ENCODE measurements at places on chromosomes 7 and 10.

DNA sequence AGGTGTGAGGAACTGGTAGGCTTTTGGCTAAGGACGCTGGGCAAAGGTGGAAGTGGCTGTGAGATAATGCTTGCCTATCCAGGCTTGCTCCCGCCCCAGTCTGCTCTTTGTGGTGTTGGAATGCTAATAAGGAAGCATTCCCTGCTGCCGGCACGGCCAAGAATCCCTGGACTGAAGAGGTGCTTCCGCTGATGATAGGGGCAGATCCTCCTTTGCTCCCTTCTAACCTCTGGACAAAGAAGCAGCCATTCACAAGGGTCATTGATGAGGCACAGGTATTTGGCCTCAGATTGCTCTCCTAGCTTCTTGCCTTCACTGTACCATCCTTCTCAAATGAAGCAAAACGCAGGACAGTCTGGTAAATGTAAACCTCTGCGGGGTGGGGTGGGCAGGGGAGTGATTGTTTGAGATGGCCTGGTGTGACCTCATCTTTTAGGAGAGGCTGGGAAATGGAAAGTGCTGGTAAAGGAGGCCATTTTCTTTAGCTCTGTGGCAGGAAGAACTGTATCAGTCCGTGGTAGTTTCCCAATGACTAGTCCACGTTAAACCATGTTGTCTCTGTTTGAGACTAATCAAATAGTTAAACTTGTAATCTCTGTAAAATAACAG lies 1.7 kb downstream of the PGAM1 start:
- no peak for DNase-seq

DNA sequence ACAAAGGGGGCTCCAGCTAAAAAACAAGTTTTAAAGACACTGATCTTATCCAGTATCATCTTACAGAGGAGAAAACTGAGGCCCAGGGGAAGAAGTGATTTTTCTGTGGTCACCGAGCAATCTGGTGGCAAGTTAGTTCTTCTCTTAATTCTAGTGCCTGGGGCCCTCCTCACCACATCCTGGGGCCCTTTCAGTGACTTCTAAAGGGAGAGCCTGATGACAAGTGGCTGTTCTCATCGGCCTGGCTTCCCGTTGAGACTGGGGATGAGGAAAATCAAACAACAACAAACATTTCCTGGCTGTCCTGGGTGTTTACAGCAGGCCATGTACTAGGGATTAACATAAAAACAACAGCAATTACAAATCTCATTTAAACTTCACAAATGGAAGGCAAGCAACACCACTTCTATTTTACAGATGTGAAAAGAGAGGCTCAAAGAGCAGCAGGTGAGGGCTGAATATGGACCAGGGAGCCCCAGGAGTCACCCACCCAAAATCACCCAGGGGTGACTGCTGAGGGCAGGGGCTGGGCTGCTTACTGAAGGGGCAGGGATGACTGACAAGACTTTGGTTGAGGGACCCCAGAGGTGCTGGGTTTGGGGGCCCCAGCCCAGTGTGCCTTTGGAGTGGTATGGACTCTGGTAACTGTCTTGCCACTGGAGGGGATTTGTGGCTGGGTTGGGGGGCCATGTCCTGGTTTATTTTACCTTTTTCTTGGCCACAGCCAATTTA lies 24.7 kb upstream of the MTPAP start:
- DNase-seq: no peak

DNA sequence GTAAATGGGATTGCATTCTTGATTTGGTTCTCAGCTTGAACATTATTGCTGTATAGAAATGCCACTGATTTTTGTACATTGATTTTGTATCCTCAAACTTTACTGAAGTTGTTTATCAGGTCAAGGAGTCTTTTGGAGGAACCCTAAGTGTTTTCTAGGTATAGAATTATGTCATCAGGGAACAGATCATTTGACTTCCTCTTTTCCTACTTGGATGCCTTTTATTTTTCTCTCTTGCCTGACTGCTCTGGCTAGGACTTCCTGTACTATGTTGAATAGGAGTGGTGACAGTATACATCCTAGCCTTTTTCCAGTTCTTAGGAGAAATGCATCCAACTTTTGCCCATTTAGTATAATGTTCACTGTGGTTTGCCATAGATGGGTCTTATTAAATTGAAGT lies 48.8 kb downstream of the ANXA8 start:
- DNase-seq: no peak

- DNase-seq: no peak
Observed at GRCh38 chr7:144668503-144668902, 167.3 kb downstream of the TPK1 start.

DNA sequence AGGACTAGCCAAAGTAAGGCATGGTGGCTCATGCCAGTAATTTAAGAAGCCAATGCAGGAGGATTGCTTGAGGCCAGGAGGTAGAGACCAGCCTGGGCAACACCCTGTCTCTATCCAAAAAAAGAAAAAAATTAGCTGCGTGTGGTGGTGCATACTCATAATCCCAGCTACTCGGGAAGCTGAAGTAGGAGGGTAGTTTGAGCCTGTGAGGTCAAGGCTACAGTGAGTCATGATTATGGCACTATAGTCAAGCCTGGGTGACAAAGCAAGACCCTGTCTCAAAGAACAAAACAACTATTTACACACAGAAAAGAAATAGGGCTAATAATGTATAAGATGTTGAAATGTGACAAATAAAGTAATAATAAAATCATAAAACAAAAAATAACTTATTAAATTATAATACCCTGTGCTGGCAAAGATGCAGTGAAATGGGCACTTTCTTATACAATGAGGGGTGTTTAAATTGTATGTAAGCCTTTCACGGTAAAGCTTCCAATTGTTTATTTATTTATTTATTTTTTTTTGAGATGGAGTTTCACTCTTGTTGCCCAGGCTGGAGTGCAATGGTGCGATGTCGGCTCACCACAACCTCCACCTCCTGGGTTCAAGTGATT lies 175.2 kb downstream of the TPST1 start:
- no peak for DNase-seq

GRCh38 chr7:14195871-14196270 lies 206.4 kb upstream of the ETV1 start:
- no peak for DNase-seq

GRCh38 chr7:1045069-1046063 lies 1.0 kb downstream of the GPR146 start:
- no peak for DNase-seq

- DNase-seq: no peak
Observed at GRCh38 chr7:38335128-38335491, 61.7 kb upstream of the TARP start.

DNA sequence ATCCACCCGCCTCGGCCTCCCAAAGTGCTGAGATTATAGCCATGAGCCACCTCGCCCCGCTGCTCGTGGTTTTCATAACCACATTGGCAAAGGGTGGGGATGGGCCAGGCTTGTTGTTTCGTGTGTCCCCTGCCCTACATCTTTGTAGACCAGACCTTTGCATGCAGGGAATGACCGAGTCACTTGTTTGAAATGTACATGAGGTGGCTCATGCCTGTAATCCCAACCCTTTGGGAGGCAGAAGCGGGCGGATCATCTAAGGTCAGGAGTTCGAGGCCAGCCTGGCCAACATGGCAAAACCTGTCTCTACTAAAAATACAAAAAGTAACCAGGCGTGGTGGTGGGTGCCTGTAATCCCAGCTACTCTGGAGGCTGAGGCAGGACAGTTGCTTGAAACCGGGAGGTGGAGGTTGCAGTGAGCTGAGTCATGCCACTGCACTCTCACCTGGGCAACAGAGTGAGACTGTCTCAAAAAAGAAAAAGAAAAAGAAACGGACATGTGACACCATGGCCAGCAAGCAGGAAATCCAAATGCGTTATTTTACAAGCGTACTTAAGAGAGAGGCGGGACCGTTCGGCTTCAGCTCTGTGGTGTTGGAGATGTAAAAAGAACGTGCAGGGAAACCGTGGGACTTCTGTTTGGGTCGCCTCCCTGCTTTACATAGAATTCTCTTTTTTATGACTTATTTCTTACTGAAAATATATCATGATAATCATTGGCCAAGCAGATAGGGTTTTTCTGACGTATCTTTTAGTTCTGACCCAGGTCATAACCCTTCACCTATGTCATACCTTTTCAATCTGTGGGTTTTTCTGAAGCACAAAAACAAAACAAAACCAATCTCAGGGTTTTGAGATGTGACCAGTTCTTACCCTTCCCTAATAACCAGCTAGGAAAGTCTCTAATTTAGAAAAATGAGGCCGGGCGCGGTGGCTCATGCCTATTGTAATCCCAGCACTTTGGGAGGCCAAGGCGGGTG lies 45.1 kb downstream of the WIPI2 start:
- DNase-seq: no peak

DNA sequence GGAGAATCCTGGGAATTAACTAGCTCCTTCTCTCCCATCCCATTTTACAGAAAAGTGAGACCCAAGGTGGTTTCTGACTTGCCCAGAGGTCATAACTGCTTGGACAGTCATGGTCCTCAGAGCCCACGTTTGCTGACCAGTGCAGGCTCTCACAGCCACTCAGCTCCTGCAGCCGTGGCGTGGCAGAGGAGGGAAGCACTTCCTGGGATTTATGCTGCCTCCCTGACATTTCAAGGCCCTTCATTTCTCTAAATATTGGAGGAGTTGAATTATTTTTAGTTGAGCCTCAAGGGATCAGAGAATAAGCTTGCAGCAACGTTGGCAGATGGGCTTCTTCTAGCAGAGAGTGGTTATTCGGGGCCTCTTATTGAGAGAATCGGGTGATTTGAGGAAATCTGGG lies 77.1 kb downstream of the LHPP start:
- no peak for DNase-seq

DNA sequence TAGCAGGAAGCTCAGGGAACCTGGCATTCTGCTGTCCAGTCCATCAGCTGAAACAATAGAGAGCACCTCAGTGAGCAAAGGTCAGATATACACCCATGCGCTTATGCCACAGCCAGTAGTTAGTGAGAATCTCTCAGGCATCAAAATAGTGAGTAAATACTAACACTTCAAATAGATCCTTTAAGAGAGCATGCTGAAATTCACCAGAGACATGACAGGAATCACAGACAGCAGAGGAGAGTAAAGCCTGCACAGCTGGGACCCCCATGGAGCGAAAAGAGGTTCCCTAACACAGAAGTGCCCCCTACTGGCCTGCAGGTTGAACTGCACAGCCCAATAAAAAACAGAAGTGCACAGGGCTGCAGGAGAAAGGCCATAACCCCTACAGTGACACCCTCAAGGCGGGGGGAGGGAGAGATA lies 57.6 kb upstream of the ANTXRL start:
- DNase-seq: no peak

DNA sequence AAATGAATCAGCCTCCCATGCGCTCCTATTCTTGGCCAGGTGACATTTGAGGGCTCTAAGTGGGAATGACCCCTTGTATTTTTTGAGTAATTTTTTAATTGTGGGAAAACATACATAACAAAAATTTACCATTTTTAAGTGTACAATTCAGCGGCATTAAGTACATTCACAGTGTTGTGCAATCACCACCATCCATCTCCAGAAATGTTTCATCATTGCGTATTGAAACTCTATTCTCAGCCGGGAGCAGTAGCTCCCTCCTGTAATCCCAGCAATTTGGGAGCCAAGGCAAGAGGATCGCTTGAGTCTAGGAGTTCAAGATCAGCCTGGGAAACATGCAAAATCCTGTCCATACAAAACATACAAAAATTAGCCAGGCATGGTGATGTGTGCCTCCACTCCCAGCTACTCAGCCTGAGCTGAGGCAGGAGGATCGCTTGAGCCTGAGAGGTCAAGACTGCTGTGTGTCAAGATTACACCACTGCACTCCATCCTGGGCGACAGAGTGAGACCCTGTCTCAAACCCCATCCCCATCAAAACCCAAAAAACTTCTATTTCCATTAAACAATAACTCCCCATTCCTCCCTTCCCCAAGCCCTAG lies 2.5 kb downstream of the ANTXRL start:
- DNase-seq: no peak

DNA sequence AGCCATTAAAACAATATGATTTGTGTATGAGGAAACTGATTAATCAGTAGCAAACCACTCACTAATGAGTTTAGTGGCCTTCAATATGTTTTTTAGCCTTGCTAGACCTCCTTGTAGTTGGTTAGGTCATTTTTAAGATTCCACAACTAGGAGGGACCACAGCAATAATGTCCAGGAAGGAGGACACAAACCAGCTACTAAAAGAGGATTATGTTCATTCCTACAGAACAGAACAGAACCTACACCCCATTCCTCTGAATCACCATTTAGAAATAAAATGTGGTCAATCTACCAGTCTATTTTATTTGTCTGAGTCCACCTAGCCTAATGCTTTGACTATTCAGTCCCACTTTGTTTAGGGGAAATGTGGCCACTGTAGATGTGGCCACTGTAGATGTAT lies 226.3 kb downstream of the GLI3 start:
- DNase-seq: no peak

DNA sequence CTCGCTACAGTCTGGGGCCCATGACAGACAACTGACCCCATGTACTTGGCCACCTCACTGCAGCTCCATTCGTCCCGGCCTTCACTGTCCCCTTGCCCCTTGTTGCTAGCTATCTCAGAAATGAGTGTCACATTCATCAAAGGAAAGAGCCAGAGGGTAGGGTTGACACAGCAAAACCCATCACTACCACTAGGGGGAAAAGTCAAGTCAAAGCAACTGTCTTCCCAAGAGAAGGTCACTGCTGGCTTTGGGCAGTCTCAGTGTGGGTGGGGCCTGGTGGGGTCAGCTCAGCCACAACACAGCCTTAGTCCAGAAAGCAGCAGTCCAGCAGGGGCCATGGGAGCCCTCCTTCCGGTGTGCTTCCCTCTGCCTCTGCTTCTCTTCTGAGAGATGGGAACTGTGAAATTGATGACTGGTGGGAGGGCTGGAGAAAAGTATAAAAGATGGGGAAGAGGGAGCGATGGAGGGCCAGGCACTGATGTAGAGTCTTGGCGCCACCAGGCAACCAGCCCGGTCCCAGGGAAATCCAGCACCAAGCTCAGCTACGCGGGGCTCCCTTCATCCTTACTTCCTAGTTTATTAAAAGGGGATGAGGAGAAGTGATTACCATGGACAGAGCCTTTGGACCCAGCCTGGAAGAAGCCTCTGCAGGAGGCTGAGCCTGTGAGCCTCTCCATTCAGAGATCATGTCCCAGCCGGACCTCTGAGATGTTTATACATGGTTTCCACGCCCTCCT lies 58.0 kb downstream of the PLXNA4 start:
- no peak for DNase-seq

- DNase-seq: no peak
Observed at GRCh38 chr7:136267822-136268221, 290.7 kb upstream of the MTPN start.

DNA sequence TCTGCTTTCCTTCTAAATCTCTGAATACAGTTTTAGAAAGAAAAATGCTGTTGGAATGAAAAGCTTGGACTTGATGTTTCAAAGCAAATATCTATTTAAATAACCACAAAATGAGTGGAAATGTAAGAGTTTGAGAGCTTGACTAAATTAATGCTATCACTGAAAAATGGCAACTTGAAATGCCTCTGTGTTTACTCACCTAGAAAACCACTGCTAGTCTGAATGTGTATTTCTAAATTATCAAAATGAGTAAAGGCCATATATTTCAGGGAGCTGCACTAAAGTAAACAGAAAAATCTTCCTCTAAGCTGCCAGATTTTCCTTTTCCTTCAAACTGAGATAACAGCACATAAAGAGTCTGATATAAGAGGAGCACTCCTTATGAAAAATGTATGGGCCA lies 87.9 kb downstream of the DPY19L1 start:
- DNase-seq: no peak
